ENCODE measurements at places on chromosomes 2 and 18. TPM values are rescaled to one million over a fixed set of nuclear protein-coding genes. Genes with fewer than 3 reads are reported as not detected.

Gene ABCG8
- not detected for total RNA-seq

- no peak for DNase-seq
Observed at GRCh38 chr2:21268878-21269224, 145.1 kb downstream of the TDRD15 start.

Gene CCDC141
- total RNA-seq = 10.8 TPM

DNA sequence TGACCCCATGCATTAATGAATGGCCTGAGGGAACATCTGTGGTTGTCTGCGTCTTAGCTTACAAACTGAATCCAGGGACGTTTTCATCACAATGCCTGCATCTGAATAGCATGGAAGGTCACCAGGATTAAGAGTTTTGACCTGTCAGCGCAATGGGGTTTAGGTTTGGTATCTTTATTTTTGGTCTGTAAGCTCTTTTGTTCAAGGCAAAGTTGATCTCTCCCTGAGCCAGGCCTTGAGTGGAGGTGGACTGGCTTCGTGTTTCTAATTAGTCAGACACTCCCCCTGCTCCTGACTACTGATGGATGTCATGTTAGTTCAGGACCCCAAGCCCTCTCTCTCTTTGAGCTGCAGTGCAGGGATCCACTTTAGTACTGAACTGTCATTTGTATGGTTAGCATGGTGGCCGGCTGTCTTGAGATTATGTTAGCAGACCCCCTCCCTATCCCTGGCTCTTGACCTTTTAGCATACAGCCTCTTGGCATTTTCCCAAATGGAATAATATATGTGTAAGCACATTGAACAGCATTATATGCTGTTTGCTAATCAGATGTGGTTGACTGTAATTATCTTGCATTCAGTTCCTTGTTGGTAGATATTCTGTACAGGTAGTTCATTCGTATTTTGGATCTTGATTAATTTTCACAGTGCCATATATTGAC is 59.2 kb downstream of the LYPD6 start:
- DNase-seq = no peak

Gene COL4A4
- 0.06 TPM for total RNA-seq

Gene NRBP1
- 82.3 TPM for total RNA-seq

All from activated CD4-positive, alpha-beta T cell treated with anti-CD3 and anti-CD28 coated beads, Interleukin-2, amount 10 ng/mL, durations not matched to agents 7 days and 5 days (primary cell).